ENCODE measurements at places on chromosomes 2 and 18.
A peak's percentile ranks its signal among the peaks of the same experiment; 100 is the strongest.

GRCh38 chr2:637804-638203, 39.4 kb downstream of the TMEM18 start:
- no peak for DNase-seq

DNA sequence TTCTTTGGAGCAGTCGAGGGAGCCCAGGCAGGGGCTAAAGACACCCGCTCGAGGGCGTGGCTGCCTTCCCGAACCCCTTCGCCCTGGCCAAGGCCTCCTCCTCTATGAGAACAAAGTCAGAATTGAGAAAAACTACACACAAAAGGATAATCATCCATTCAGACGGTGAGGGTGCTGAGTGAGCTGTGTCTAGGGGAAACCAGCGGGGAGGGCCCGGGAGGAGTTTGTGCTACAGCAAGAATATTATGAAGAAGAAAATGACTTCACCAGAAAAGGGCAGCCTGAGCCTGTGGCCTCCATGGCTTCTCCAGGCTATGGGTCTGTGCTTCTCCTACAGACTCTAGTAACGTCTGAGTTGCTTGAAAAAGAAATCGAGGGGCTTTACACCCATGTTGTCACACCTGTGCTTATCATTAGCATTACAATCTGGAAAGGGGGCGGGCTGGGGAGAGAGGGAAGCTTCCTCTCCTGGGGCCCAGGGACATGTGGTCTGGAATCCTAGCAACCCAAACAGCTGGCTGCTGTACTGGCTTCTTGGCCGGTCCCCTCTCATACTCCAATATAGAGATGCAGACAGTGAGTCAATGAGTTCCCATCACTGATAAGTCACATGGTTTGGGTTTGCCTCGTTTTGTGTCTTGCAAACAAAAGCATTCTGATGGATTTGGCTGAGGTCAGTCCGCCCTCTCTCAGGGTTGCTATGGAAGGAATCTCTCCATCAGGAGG, 52.0 kb upstream of the ARL4C start:
- DNase-seq: no peak

DNA sequence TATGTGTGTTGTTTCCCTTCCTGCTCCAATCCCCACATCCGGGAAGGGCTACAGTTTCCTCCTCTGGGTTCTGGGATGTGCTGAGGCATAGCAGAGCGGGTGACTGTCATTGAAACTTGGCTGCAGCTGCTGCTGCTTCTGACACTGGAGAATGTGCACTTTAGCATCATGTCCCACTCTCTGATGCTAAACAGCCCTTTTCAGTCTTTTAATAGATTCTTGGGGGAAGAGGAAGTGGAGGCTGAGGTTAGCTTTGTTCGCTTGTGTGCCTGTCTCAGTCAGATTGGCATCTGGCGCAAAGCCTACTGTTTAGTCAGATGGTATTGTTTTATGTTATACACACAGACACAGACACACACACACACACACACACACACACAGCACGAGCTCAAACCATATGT, 136.5 kb upstream of the RND3 start:
- DNase-seq: no peak

DNA sequence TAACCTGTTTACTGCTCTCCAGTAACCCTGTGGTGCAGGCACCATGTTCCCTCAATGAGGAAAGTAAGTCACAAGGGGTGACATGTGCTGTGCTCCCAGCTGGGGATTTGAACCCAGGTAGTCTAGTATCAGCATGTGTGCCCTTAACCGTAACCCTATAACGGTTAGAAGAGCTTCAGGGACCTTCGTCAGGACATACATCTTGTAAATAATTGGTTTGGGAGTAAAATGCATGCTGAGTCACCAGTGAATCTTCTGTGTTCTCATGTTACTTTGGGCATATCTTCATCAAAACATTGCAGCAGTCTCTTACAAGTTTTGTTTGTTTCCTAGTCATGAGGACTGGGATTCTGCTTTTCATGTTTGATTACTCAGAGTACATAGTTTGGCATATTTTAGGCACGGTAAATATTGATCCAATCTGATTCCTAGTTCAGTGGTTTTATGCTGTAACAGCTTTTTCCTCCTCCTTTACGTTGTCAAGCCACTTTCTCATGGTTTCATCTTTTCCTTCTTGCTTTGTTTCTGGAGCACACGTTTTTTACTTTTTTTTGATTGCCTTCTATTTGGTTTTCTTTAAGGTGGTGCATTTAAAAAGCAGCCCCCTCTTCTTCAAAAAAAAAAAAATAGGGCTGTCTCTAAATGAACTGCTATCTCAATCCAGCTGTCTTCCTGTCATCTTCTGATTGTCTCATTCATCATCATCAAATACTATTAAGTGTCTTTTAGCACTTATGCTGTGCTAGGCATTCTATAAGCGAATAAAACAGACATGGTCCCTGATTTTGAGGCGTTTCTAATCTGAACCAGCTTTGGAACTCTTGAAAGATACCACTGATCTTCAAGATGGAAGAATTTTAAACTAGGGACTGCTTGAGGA, 50.4 kb downstream of the CLIP4 start:
- no peak for DNase-seq

- DNase-seq: no peak
These were observed 288.2 kb upstream of the HS6ST1 start for GRCh38 chr2:128606837-128607236.

GRCh38 chr2:217901835-217902378, 100.9 kb downstream of the TNS1 start:
- DNase-seq: no peak

DNA sequence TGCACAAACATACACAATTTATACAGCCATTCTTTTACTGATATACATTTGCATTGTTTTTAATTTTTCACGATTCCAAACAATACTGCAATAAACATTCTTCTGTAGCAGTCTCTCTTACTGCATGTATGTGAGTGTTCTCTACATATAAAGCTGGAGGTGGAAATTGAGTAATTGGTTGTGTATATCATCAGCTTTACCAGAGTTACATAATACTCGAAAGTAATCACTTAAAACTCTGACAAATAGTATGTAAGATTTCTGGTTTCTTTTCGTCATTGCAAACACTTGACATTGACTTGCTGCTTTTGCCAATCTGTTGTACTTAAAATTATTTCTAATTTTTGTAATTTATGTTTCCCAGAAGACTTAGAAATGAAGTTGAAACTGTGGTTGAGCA, 110.2 kb downstream of the TDRD15 start:
- DNase-seq: no peak

GRCh38 chr2:236754271-236754944, 184.8 kb downstream of the ACKR3 start:
- no peak for DNase-seq

DNA sequence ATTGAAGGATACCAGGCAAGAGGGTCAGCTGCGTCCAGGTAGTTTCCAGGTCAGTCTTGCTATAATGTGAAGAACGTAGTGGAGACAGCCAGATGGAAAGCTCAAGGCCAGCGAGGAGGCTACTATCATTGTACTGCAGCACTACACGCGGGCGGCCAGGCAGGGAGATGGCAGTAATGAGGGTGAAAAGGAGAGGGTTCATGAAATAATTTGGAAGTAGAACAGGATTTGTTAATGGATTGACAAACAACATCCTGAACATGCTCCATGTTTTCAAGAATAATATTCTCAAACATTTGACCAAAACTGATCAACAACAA, 17.1 kb downstream of the SPIRE1 start:
- DNase-seq: no peak

- no peak for DNase-seq
These were observed 294.5 kb downstream of the NR4A2 start for GRCh38 chr2:156038021-156038420.

- DNase-seq: no peak
These were observed 88.3 kb upstream of the PPP1CB start for GRCh38 chr2:28663359-28663758.

- peak; percentile 47 for DNase-seq
These were observed at the start of the genes FAM228B and PFN4 for GRCh38 chr2:24123195-24123921. FAM228B (plus strand) TSS chr2:24123469; CDS start chr2:24124362, 893 bp downstream. PFN4 (minus strand) TSS chr2:24123334; CDS start chr2:24122535, 799 bp downstream.

Measured in activated CD4-positive, alpha-beta T cell treated with anti-CD3 and anti-CD28 coated beads for 4 hours (primary cell).